ENCODE measurements at places on chromosomes 4 and X.

DNA sequence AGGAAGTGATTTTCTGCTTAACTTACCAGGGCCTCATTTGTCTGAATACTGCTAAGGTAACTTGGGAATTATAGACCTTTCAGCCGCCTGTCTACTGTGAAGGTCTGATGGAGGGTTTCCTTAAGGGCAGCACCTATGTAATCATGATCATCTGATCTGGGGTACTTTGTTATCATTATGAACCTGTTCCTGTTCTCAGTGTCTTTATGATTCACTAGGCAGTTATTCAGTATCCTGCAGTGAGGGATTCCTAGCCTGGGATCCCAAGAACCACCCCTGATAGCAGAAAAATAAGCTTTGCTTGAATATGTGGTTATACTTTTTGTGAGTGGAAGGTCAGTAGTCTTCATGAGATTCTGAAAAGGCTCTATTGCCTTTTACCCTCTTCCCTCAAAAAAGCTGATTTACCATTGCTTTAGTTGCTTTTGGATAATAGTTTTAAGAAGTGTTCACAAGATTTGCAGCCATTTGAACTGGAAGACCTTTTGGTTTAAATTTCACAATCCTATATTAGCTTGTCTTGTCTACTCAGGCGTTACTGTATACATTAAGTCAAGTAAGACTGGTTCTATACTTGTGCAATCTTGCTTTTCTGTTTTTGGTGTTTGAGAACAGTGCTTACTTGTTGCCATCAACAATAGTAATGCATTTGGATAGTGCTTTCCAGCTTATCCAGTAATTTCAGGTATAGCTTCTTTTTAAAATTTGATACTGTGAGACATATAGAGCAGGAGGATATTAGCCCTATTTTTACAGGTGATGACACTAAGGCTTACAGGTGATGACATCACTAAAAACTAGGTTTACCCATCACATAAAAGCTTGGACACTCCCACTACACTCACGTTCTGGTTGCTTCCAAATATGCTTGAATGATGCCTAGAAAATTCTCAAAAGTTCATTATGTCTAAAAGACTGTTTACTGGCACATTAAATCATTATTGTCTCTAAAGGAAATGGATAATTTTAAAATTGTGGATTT lies 60.0 kb downstream of the FHIP1A start:
- DNase-seq, result no peak

GRCh38 chrX:104135677-104136076 lies 21.1 kb downstream of the SLC25A53 start:
- no peak for DNase-seq

GRCh38 chrX:152824841-152825374 lies 5.6 kb downstream of the CETN2 start:
- DNase-seq, result no peak

GRCh38 chrX:84078991-84079390 lies 109.0 kb downstream of the RPS6KA6 start:
- DNase-seq, result no peak

DNA sequence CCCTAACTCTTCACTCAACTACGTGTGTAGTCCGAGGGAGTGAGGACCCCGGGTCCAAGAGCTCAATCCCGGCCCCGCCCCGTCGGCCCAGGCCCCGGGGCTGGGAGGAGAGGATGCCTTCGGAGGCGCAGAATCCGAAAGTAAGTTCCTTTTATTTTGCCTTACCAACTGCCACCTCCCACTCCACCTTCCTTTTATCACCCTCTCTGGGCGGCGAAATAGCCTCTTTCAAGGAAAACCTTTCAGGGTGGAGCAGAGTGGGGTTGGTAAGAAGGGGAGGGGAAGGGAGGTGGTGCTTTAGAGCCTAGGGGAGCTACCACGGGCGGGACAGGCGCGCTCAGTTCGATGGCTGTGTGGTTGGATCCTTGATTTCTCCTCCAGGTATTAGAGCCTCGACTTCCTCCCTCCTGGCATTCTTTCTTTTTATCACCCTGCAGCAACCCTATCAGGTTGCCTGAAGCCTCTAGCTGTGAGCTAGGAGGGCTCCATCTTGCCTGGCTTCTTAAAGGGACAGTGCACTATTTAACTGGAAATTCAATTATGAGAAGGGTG lies 191.2 kb downstream of the RRAGB start:
- DNase-seq, result no peak

GRCh38 chr4:37604461-37604860 lies 81.7 kb downstream of the RELL1 start:
- no peak for DNase-seq

DNA sequence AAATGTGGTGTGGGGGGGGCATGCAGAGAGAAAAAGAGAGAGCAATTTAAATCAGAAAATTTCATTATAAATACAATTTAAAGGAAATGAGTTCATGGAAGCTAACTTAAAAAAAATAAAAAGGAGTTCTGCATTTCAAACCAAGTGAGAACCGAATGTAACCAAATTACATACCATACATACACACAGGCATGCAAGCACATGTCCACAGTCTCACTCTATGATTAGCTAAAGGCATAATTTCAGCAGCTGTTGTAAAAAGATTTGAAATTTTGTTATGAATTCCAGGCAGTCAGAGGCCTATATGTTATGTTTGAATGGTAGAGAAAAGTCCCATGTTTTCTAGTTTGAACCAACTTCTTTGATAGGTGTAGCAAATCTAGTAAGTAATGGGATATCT lies 611.6 kb upstream of the ADGRL3 start:
- no peak for DNase-seq

DNA sequence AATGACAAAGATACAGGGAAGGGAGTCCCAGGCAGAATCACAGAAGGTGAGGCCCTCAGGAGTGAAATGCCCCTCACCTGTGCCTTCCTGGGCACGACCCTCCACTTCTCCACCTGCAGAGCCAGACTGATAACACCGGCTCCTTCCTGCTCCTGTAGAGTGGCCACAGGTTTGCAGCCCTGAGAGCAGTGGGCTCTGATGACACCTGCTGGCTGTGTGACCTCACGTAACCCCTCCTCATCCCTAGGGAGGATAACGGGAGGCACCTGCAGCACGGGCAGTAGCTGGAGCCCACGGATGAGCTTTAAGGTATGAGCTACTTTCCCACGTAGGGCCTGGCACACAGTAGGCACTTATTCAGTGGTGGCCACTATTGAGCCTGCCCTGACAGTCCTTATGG lies 25.5 kb upstream of the MAN2B2 start:
- no peak for DNase-seq

DNA sequence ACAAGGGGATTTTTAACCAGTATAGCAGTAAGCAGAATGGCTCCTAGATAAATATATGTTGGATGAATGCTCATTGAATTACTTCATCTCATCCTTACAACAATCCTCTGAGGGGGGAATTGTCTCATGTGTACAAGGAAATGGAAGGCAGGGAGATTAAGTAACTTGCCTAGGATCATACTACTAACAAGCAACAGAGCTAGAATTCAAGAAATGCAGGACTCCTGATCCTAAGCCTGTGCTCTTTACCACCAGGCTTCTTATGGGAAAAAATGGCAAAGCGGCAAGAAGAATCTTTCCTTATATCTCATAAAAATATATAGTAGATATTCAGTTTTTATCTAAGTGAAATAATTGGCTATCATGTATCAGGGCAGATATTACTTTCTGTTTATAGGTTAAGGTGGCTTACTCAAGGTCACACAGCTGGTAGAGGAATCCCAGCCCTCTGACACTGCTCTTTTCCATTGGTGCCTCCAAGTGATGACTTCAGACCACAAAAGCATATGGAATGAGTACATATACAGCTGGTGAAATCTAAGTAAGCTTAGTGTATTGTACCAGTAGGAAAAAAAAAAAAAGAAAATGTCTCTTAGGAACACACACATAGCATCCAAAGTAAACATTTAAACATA lies 2.1 kb downstream of the ABHD18 start:
- DNase-seq, result no peak
